ENCODE measurements at places on chromosomes 7 and 10.

- no peak for DNase-seq
These were observed 59.1 kb downstream of the PDGFA start for GRCh38 chr7:460374-461116.

DNA sequence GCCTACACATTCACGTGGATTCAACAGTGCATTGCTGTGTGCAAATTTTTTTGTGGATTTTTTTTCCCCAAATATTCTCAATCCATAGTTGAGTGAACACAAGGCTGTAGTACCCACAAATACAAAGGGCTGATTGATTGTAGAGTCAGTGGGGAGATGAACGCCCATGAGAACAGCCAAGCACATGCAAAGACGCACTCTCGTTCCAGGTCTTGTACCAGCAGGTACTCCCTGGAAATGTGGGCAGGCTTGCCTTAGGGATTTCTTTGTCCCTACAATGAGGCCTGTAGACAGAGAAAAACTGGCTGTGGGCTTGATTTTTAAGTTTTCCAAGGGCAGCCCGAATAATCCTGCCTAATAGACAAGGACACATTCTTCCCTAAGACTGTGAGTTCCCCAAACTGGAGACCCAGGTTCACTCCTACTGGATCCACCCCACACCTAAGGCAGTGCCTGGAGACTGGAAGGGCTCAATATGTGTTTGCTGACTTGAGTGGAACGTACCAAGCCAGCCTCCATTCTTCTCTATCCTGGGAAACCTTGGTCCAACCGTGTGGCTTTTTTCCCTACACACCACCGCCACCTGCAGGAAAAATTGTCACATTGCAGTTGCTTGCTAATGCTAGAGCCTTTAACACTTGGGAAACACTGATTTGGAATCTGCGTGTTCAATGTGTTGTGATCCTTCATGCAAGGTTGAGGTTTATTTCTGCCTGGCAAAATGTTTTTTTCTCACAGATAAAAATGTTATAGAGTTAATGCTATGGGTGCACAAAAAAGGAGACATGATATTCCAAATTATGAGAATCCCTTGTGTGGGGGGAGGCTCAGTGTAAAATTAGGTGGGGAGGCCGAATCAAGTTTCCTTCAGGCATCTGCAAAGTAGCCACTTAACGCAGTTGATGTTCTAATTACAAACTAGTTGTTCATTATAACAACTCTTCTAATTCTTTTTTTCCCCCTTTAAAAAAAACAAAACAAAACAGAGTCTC is 49.3 kb downstream of the PPP1R17 start:
- DNase-seq = no peak

GRCh38 chr7:47801423-47801822 is 146.8 kb downstream of the PKD1L1 start:
- no peak for DNase-seq

DNA sequence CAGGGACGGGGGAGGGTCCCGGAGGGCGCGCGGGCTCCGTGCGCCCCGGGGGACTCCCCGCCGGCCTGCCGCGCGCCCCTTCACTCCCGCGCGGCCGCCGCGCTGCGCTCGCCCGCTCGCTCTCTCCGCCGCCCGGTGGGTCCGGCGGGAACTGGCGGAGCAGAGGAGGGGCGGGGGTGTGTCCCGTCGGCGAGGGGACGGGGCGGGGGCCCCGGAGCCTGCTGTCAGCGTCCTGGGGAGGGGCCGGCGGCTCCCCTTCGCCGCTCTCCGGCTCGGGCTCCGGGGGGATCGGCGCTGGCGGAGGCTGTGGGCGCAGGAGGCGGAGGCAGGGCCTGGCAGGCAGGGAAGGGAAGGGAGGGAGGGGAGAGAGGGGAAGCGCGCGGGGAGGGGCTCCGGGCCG is at the start of gene SH3PXD2A:
Gene SH3PXD2A, minus strand, starts transcription at position 153 of the 400 bp plus-strand sequence. CDS start 310 bp downstream, outside the sequence.
- DNase-seq = peak; percentile 21

DNA sequence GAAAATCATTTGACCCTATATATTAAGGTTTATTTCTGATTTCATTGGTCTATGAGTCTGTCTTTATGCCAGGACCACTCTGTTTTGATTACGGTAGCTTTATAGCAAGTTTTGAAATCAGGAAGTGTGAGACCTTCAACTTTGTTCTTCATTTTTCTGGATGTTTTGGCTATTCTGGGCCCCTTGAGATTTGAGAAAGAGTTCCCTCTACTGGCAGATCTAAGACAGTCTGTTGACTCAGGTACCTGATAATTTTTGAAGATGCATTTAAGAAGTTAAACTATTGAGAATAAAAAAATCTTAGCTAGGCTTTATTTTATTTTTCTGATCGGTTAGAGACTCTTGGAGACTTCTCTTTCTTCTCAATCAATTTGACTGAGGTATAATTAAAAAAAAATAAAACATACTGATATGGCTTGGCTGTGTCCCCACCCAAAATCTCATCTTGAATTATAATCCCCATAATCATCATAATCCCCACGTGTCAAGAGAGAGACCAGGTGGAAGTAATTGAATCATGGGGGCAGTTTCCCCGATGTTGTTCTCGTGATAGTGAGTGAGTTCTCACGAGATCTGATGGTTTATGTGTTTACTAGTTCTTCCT is 209.2 kb downstream of the SNX10 start:
- DNase-seq = no peak

DNA sequence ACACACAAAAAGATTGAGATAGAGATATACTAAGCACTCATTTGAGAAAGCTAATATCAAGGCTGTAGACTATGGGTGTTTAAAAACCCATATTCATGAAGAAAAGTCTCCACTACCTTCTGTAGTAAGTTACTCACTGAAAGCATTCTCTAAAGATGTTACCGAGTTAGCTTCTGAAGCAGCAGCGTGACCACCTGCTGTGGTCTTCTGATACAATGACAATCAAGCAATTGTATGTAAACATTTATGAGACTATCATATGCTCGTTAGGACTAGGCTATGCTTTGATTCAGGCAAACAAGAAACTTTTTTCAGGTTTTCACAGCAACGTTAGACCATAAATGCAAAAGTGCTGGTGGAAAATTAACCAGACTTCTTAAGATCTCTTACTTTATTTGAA is 11.2 kb downstream of the RHOBTB1 start:
- DNase-seq = no peak

DNA sequence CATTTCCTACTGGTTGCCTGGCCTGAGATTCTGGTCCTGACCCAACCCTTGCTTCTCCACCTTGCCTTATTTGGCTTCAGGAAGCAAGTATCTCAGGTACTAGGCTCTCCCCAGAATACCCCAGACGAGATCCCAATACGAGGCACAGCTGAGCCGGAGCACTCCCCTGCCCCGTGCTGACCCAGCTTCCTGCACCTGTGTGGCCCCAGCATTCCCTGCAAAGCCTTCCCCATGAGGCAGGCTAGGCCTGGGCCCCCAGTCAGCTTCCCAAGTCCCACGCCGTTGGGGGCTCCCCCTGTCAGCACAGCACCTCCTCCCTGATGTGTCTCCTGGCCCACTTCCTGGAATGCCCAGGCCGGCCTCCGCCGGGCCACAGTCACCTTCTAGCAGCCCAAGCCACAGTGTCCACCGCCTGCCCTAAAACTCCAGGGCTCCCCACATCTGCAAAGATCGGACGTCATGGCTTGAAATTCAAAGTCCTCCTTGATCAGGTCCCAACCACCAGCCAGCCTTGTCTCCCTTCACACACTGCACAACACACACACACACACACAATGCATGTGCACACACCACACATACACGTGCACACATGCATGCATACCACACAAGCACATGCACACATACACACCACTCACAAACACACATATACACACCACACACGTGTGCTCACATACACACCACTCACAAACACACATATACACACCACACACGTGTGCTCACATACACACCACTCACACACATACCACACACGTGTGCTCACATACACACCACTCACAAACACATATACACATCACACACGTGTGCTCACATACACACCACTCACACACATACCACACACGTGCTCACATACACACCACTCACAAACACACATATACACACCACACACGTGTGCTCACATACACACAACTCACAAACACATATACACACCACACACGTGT is 78.9 kb upstream of the FOXK1 start:
- no peak for DNase-seq

GRCh38 chr7:51732951-51733350 is 416.3 kb upstream of the COBL start:
- DNase-seq = no peak

GRCh38 chr7:113521468-113521867 is 397.3 kb downstream of the PPP1R3A start:
- DNase-seq = no peak

DNA sequence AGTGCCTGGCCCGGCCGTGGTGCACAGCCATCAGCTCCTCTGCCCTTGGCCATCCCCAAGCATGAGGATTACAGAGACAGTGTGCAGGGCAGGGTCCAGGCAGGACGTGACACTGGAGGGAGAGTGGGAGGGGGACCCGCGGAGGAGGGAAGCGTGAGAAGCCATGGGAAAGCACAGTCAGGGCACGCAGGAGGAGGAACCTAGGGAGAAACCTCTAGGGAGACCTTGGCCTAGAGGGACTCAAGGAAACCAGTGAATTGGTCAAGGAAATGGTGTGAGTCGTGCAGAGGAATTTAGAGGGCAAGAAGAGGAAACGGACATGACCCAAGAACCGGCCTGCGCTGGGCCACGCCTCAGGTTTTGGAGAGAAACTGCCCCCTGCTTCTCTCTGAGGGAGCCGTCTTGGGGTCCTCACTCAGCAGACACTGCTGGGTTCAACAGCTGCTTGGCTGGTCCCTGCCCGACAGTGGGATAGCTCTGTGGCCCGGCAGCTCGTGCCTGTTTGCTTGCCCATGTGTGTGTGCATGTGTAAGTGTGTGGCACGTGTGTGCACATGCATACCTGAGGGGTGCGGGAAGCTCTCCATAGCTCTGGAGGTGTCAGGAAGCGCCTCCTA is 3.2 kb downstream of the OPN4 start:
- no peak for DNase-seq

DNA sequence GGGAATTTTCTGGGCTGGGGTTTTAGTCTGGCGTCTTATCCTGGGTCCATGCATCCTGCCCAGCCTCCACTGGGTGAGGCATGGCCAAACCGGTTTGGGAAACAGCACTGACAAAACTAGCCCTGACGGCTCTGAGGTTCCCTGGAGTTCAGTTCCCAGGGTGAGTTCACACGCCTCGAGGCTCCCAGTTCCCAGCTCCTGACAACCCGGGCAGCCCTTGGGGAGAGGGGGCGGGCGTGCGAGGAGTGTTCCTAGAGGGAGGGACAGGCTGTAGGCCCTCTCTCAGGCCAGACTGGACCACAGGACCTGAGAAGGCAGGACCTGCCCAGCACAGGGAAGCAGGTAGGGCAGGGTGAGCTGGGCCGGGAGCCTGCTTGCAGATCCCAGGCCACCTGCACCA is 82.3 kb upstream of the PPIF start:
- no peak for DNase-seq

DNA sequence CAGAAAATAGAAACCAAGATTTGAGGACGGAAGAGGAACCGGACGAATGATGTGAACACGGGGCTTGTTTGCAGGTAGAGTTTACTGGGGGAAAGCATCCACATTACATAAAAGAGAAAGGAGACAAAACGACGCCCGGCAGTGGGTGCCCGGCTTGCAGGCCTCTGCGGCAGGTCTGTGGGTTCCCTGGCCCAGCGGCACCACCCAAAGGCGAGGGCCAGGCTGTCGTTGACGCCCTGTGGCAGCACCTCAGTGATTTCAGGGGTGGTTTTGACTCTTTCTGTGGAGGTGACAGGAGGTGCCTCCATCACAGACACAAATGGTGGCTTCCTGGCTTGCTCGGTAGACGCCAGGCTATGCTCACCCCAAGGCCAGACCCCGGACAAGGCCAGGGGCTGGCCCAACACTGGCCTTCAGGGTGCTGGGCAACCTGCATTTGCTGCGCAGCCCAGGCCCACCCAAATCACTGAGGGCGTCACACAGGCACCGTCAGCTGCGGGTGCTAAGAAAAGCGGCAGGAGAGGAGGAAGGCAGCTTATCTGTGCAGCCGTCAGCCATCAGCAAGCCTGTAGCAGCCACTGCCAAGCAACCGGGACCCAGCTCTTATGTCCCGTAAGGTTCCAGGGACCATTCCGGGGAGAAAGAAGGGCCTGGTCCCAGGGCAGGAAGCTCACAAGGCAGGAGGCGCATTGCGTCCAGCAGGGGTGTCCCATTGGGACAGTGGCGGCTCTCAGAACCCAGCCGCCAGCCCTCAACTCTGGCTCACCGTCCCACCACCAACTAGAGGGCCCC is 230.3 kb downstream of the PTPRN2 start:
- DNase-seq = no peak

- no peak for DNase-seq
These were observed 18.0 kb upstream of the LIPA start for GRCh38 chr10:89269433-89270152.

- DNase-seq = peak; percentile 47
These were observed 17.8 kb downstream of the ESYT2 start for GRCh38 chr7:158811461-158811860.

Measured in stimulated activated CD4-positive, alpha-beta T cell treated with anti-CD3 and anti-CD28 coated beads, Interleukin-1b, Interleukin-23, amount 100 ng/mL, for 4 hours (primary cell).